ENCODE measurements at places on chromosomes 5 and 9.

DNA sequence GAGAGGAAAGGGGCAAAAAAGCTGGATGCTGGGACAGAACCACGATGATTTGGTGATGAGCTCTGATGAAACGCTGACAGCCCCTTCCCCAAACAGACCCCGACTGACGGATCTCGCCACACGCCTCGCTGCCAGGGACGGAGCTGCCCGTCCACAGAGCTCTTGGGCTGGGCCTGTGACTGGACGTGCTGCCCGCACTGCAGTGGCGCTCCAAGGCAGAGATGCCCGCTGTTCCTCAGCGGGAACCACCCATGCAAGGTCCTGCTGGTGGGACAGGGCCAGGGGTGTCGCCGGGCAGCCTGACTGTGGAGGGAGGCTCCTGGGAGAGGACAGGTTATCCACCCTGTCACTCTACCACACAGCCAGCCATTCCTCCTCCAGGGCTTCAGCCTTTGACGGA is 66.0 kb upstream of the SARDH start:
- DNase-seq: no peak

- DNase-seq: no peak
These were observed 6.0 kb downstream of the RPL12 start for GRCh38 chr9:127444921-127445850.

DNA sequence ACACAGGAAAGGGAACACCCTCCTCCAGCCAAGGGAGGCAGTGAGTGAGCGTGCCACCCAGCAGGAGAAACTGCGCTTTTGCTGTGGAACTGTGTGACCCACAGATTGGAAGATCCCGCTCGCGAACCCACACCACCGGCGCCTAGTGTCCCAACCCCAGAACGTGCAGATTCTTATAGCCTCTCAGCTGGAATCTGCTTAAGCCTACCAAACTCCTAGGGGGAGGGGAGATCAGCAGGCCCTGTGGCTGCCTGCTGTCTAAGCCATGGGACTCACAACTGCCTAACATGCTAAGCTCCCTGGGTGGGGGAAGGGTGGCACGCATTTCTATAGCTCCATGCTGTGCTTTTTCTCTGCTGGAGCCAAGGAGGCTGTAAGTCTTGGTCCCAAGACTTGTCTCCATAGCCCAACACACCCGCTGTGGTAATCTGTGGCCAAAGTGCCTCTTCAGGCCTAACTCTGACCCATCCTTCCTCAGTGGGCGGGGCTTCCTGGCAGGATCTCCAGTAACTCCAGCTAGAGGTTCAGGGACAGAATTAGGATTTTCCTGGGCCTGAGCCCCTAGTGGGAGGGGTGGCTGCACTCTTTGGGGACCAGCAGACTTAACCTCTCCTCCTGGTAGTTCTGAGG is 485.0 kb downstream of the TAF11L14 start:
- no peak for DNase-seq

GRCh38 chr5:141617682-141618029 is 1.1 kb downstream of the DIAPH1 start:
- no peak for DNase-seq

GRCh38 chr9:72165326-72165725 is 16.1 kb downstream of the GDA start:
- no peak for DNase-seq

DNA sequence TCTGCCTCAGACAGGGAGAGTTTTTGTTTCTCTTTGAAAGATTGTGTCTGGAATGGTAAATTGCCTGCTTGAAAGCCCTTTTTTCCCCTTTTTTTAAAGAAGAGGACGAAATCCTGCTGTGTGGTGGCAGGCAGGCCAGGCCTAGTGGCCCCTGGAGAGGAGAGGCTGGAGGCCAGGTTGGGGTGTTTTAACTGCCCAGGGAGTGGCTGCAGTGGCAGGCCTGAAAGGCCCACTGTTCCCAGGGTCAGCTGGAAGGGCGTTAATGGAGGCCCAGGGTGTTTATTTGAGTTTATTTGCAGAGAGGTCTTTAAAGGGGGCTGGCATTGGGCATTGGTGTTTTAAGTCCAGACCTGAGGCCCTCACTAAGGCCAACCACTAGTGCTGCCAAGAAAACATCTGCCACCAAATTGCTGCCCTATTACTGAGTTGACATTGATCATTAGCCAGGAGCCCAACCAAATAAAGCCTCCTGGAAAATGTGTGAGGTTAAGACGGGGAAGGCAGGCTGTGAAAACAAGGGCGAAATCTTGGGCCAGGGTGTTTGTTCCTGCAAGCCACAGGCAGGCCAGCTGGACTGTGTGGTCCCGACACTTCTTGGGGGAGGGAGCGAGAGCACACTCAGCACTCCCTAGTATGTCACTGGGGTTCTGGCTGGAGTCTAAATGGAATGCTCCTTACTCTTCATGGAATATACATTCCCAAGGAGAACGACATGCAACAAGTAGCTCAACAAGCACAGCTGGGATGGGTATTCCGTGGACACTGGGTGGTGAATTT is 5.0 kb downstream of the JADE2 start:
- DNase-seq: no peak

DNA sequence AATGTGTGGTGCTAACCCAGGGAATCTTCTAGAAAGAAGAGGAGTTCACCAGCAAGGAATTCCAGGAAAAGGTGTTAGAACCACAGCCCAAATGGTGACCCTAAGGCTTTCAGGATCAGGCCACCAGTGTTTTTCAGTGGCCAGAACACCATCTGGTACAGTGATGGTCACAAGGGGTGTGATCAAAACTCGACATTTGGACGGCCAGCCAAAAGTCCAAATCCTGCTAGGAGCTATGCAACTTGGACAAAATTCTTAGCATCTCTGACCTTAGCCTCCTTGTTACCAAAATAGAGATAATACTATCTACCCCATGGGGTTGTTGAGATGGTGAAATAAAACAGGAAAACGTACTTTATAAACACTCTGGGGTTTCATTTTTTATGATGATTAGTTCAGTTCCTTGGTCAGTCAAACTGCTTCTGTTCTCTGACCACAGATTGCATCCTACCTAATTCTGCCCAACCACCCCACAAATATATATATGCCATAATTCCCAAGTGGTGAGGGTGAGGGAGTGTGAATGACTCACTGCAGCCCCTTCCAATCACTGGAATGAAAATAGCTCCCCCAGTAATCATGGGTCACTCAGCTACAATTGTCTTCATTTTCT is 210.3 kb downstream of the CDK5RAP2 start:
- no peak for DNase-seq

- no peak for DNase-seq
These were observed 25.2 kb upstream of the HAPLN1 start for GRCh38 chr5:83745816-83746215.

GRCh38 chr9:127897193-127897692 is 2.2 kb downstream of the ST6GALNAC6 start:
- no peak for DNase-seq

- no peak for DNase-seq
These were observed 14.3 kb downstream of the FNBP1 start for GRCh38 chr9:130028493-130029222.

DNA sequence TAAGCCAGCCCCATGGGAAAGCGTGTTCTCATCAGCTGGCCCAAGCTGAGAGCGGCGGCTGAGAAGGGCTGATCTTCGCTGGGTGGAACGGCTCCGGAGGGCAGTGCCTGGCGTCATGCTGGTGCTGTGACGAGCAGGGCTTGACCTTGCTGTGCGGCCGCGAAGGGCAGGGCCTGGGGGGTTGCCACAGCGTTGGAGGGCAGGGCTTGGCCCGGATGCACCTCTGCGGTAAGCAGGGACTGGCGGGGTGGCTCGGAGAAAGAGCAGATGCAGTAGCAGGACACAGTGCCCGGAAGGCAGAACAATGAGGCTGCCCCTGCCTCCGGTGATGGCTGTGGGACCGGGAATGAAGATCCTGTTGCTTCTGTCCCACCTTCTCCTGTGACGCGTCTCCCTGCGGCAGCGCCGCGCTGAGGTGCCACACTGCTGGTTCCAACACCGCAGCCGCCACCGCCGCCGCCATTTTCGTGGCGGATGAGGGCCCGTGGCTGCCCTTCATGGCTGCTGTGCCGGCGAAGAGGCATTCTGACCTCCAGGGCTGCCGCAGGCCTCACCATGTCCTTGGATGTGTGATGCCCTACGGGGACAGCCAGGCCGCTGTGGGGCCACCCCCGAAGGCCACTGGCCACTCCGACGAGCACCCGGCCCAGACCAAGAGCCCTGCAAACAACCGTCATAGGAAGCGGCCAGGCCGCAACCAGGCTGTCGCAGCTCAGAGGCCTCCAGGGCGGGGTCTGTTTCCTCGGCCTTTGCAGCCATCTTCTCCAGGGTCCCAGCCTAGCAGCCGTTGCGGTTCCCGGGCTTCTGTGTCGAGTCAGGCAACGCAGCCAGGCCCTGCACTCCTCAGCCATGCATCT is 890.5 kb upstream of the CTNND2 start:
- no peak for DNase-seq

DNA sequence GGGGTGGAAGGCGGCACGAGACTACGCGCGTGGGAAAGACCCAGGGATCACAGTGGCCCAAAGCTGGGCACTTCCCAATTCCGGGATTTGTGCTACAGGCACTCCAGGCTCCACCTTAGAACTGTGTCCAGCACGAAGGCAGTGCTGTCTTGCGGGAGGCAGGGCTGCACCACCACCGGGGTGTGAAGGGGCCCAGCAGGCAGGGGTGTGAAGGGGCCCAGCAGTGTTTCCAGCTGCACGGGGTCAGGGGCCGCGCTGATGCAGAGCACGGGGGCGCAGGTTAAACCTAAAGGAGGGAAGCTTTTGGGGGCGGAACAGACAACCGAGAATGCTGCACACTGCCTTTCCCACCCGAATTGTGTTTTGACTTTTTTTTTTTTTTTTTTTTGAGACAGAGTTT is 1.1 kb upstream of the PDCD6 start:
- DNase-seq: no peak

DNA sequence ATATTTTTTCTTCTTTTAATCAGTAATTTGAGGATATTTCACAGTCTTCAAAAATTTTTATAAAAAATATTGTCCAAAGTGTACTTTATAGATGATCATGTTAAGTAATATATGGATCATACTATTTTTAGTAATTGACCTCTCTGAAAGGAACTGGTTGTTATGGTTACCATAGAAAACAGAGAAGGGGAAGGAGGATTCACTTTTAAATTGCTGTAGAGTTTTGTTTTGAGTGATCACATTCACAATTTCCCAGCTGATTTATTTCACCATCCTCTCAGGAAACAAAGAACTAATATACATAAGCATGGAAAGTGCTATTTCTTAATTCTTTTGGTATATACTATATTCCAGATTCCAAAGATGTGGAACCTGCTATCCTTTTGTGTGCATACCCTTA is 56.5 kb upstream of the NREP start:
- DNase-seq: no peak

DNA sequence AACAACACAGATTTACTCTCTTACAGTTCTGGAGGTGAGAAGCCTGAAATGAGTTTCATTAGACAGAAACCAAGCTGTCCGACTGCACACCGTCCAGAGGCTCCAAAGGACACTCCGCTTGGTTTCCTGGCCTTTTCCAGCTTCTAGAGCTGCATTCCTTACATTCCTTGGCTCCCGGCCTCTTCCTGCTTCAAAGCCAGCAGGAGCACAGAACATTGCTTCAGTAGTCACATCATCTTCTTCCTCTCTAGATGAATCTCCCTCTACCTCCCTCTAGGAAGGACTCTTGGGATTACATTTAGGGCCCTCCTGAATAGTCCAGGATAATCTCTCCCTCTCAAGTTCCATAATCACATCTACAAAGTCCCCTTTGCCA is 213.3 kb downstream of the CDK5RAP2 start:
- DNase-seq: no peak

DNA sequence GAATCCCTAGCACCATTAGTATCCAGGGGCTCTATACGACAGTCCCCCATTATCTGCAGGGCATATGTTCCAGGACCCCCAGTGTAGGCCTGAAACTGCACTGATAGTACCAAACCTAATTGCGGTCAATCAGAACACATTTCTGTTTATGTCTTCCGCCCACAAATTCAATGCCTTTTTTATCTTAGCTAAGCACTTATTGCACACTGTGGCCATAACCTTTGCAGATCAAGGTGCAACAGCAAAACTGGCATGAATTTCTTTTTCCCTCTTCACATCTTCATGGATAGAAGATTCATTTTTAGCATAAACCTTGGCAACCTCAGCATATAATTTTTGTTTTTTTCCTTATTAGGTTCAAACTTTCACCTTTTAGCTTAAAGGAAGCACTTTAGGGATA is 361.1 kb downstream of the DEPDC1B start:
- DNase-seq: no peak

- DNase-seq: no peak
These were observed 83.5 kb downstream of the PIK3R1 start for GRCh38 chr5:68299105-68299504.

All from activated T-helper 9 cell treated with anti-CD3 and anti-CD28 coated beads, Interleukin-2, amount 50 U/mL, for 16 hours (primary cell).